Hippocampal formation (tissue), 2 donors: ENCODE measurements at places on chromosomes 6 and 20.

GRCh38 chr6:125779924-125780539 lies 10.7 kb upstream of the NCOA7 start:
- DNase-seq = peak; percentile 76

GRCh38 chr6:26003102-26003694 lies 40.6 kb downstream of the TRIM38 start:
- peak; percentile 7 for DNase-seq

GRCh38 chr20:10219993-10220750 lies 1.5 kb downstream of the SNAP25 start:
- DNase-seq = no peak

DNA sequence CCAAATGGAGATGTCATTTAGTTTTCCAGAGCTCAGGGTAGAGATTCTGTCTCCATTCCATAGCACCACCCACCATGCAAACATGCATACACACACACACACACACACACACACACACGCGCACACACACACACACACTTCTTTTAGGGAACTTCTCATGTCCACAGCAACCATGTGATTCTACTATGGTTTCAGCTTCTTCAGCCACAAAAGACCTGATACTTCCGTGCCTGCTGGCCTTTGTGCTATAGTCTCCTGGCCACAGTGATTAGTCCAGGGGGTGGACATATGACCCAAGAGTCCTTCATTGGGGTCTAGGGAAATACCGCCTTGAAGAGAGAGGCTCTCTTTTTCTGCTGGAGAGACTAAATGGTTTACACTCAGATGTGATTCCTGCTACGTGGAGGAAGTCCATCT lies 53.5 kb downstream of the CARMIL1 start:
- DNase-seq = peak; percentile 21

DNA sequence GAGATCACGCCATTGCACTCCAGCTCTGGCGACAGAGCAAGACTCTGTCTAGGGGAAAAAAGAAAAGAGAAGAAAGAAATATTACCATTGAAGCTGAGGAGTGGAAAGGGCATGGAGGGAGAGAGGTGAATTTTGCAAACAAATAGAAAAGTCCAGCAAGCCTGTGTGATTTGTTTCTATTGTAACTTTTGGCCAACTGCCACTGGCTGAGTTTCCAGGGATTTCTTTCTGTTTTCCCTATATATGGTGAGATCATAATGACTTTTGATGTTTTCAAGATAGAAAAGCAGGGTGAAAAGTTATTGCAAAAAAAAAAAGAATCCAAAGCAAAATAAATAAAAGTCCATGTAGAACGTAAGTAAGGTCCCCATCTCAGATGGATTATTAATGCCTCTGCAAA lies 184.2 kb upstream of the RALGAPA2 start:
- no peak for DNase-seq

DNA sequence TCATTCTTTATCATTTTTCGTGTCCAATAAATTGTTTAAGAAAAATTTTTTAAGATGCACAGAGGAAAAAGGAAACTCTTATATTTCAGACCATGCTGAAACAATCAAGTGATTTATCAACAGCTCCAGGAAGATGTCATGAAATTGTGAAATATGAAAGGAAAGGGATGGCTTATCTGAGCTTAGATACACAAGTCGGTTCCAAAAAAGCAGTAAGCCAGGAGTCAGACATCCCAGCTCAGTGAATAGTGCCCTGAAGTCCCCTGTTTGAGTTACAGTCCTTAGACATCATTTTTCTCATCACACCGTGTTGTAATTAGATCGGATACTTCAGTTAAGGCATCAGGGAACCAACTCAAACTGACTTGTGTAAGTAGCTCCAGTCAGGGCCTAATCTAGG lies 91.0 kb upstream of the SSTR4 start:
- DNase-seq = no peak

GRCh38 chr6:56445818-56446217 lies 196.9 kb downstream of the DST start:
- DNase-seq = no peak

- DNase-seq = no peak
Observed at GRCh38 chr6:150567380-150567779, 32.3 kb upstream of the PLEKHG1 start.

GRCh38 chr6:159473475-159474263 lies 219.4 kb downstream of the SOD2 start:
- no peak for DNase-seq

- DNase-seq = no peak
Observed at GRCh38 chr6:125952764-125953501, 3.6 kb upstream of the HINT3 start.
